ENCODE measurements at places on chromosomes 5 and 9. TPM values are rescaled to one million over a fixed set of nuclear protein-coding genes. Genes with fewer than 3 reads are reported as not detected.

DNA sequence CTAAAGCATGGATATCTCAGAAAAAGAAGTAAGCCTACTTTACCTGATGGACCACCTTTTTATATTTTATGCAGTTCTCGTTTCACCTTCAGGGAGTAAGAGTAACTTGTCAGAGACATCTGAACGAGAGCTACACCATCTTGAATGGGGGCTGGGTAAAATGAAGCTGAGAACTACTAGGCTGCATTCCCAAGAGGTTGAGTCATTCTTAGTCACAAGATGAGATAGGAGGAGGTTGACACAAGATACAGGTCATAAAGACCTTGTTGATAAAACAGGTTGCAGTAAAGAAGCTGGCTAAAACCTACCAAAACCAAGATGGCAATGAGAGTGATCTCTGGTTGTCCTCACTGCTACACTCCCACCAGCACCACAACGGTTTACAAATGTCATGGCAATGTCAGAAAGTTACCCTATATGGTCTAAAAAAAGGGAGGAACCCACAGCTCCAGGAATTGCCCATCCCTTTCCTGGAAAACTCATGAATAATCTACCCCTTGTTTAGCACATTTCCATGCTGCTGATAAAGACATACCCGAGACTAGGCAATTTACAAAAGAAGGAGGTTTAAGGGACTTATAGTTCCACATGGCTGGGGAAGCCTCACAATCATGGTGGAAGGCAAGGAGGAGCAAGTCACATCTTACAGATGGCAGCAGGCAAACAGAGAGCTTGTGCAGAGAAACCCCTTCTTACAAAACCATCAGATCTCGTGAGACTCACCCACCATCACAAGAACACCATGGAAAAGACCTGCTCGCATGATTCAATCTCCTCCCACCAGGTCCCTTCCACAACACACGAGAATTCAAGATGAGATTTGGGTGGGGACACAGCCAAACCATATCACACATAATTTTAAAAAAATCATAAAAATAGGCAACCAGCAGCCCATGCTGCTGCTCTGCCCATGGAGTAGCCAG, 62.5 kb downstream of the GIN1 start:
- DNase-seq = peak; percentile 30

DNA sequence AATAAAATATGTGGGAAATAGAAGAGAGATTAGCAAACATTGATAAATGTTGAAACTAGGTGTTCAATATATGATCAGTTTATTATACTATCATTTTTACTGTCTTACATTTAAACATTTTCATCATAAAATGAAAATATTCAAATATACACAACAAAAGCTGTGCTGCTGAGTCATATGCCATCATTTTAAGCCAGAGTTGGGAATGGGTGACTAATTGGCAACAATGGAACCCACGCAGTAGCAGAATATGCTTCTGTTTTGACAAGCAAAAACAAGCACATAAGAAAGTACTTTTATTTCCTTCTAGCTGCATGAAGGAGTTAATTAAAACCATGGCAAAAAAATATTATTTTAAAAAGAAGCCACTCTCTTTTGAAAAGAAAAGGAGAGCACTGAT, 340.0 kb upstream of the EDIL3 start:
- DNase-seq = peak; percentile 46

- no peak for DNase-seq
Measured at GRCh38 chr9:75869236-75869635, 21.2 kb upstream of the PCSK5 start.

- no peak for DNase-seq
Measured at GRCh38 chr5:99926463-99926862, 608.7 kb upstream of the FAM174A start.

GRCh38 chr9:99253772-99254431, 31.8 kb downstream of the SEC61B start:
- DNase-seq = peak; percentile 66

DNA sequence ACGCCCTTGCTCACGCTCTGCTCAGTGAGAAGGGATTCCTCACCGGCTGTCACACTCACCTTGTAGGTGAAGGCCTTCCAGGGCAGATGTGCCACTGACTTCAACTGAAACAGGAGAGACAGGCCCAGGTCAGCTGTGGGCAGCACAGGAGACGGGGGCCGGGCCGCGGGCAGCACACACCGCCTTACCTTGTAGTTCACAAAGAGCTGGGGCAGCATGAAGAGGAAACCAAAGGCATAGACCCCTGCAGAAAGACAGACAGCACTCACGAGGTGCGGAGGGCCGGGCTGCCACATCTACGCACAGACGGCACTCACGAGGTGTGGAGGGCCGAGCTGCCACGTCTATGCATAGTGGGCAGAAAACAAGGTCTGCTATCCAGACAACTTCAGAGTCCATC, 23.3 kb downstream of the CLPTM1L start:
- DNase-seq = no peak

DNA sequence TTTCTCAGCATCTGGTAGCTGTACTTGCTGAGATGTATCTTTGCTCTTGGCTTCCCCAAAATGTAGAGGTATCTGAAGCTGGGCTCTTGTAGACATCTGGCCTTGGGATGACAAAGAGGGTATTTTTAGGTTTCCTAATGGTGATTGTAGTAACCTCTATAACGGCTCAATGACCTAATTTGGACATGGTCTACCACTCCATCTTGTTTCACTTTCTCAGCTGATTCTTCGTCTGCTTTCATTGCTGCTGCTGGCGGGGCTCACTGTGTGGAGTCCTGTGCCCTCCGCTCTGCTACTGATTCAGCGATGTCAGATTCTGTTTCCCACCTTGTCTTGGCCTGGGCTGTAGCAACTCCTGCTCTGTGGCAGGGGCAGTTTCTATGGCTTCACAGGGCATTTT, 12.7 kb upstream of the MARCHF11 start:
- no peak for DNase-seq

DNA sequence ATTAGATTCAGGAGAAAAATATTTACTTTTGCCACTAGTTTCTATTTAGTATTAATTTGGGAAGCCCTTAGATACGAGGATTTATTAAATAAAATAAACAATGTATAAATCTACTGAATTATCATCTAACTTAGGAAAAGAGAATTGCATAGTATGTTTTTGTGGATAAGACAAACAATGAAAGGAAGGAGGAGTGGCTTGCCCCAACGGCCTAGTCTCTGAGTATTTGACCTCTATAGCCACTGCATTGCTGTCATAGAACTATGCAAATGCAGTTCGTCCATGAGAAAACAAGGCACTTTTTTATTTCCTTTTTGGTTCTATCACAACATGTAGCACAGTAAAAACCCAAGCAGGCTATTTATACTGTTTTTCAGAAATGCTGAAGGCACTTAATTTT, 321.2 kb upstream of the CCNH start:
- DNase-seq = no peak

DNA sequence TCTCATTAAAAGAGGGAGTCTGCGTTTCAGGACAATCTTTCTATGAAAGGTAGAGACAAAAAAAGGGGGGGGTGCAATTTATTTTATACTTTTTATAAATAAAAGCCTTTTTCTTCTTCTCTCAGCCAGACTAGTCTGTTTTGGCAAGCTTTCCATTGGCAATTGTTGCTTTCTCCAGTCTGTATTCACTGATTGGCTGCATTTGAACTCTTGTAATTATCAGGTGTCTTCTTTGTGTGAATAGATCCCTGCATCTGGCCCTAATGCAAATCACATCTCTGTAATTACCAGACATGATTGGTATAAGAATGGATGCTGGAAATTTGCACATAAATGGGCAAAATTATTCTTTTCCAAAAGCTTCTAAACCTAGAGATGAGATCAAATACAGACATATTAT, 7.6 kb upstream of the EQTN start:
- DNase-seq = no peak

GRCh38 chr5:102815540-102816332, 60.6 kb downstream of the PAM start:
- no peak for DNase-seq

- no peak for DNase-seq
Measured at GRCh38 chr9:34084562-34084961, 35.9 kb upstream of the UBAP2 start.

DNA sequence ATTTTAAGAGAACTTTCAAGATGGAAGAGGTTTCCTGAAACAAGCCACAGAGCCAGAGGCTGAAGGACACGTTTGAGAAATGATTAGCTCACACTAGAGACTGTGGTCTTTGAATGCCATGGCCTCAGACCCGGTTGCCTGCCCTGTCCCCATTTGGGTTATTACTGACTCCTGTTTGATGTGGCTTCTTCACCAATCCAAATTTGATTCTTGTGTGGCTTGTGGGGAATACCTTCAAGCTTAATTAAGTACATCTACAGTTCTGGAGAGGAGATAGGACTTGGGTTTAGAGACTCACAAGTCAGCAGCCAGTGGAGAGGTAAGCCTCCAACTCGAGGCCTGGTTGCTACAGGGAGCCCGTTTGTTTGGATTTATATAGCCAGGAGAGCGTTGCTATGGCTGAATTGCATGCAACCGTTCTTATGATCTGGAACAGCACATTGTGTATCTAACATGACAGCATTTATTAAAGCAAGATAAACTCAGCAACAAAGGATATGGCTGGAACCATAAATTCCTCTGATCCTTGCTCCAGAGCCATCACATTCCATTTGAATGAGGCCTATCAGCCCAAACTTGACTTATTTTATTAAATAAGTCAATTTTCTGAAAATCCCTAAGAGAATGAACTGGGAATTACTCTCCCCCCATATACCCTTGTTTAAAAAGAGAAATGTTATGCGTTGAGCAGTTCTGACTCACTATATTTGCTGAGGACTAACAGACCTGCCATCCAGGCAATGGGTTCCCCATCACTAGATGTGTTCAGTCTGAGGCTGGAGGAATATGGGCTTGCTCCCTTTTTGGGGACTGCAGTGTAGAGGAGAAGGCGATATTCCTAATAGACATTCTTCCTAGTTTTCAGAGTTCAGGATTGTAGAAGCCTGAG, 88.4 kb upstream of the TNFSF8 start:
- DNase-seq = no peak

GRCh38 chr5:68261169-68261568, 45.6 kb downstream of the PIK3R1 start:
- no peak for DNase-seq

DNA sequence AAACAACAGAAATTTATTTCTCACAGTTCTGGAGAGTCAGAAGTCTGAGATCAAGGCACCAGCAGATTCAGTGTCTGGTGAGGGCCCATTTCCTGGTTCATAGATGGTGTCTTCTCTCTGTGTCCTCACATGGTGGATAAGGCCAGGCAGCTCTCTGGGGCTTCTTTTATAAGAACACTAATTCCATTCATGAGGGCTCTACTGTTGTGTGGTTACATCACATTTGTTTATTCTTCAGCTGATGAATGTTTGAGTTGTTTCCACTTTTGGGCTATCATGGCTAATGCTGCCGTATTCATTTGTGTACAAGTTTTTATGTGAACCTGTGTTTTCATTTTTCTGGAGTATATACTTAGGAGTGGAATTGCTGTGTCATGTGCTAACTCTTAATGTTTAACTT, 35.2 kb downstream of the DDX4 start:
- DNase-seq = no peak

DNA sequence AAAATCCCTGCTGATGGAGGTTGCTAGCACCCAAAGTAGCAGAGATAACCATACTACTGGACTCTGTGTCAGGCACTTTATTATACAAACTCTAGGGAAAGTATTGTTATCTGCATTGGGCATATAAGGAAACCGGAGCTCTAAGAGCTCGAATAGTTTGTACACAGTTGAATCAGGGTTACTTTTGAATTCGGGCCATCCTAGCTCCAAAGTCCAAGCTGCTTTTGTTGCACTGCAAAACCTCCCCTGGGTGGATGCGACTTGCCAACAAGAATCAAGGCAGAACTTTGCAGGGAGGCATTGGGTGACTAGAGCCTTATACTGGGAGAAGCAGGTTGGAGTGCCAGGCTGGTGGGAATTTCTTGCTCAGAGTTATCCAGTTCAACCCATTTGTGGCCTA, 435.1 kb downstream of the SPATA31D1 start:
- DNase-seq = no peak

DNA sequence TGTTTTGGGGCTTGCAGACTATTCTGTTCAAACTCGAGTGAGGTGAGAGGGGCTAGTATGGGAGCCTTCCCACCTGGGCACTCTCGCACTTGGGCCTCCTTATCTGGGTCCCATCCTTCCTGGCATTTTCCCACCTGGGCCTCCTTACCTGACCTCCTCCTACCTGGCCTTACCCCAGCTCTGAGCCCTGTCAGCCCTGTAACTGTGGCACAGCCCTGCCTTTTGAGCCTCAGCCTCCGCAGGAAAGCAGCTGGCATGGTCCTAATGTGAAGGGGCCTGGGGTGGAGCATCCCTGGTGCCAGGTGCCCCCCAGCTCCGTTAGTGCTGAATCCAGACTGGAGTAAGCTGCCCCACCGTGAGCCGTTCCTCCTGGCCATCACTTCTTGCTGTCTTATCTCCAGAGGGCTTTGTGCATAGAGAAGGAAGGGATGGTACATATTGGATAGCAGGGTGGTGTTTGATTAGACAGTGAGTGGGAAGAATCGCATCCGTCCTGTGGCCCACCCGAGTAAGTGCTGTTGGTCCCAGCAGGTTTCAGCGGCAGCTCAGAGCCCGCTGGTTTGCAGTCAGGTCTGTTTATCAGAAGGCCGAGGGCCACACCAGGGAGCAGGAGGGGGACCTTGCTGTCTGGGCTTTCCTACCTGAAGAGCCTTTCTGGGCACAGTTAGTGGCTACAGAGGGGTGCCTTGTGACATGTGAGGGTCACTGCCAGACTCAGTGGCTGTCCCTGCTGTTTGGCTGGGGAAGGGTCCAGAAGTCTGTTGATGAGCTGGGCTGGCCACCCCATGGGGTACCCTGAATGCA, 76.5 kb downstream of the WNK2 start:
- no peak for DNase-seq

The GARIN3 gene
- polyA plus RNA-seq = not detected

The FAM163B gene
- polyA plus RNA-seq = not detected

The NPM1 gene
- 2,423 TPM for polyA plus RNA-seq

Measured in foreskin keratinocyte (primary cell).